SK-N-SH (cell line): ENCODE measurements at places on chromosomes 6 and 20. TPM values are rescaled to one million over a fixed set of nuclear protein-coding genes. Genes with fewer than 3 reads are reported as not detected.

The SPATA25 gene
- 1.3 and 2.9 TPM in 2 replicates for polyA plus RNA-seq

The TNXB gene
- polyA plus RNA-seq = 0.48 and 0.55 TPM in 2 replicates

The ZBP1 gene
- polyA plus RNA-seq = not detected in 2 replicates

The RHAG gene
- polyA plus RNA-seq = not detected in 2 replicates

The LCA5 gene
- 0.61 and 0.86 TPM in 2 replicates for polyA plus RNA-seq

GRCh38 chr20:64165866-64166600, 1.8 kb downstream of the MYT1 start:
- H3K4me1 ChIP-seq = peaks cover 47% of the 10 kb centered on the region
- peak overlapping the region; percentile 49 for H3K4me3 ChIP-seq
- H3K27me3 ChIP-seq = peaks cover 38% of the 10 kb centered on the region

GRCh38 chr6:97292671-97293070, 9.7 kb upstream of the MMS22L start:
- no peaks in the 10 kb centered on the region for H3K4me1 ChIP-seq
- no peaks in the 10 kb centered on the region for H3K36me3 ChIP-seq
- H3K27ac ChIP-seq = no peak overlapping the region
- no peaks in the 10 kb centered on the region for H3K27me3 ChIP-seq
- H3K4me3 ChIP-seq = no peak overlapping the region

GRCh38 chr6:48860175-48860574, 602.9 kb downstream of the MMUT start:
- DNase-seq = no peak
- peaks cover 4% of the 10 kb centered on the region; the same call in 1 of the 2 replicates for H3K27me3 ChIP-seq
- H3K4me1 ChIP-seq = no peaks in the 10 kb centered on the region
- no peaks in the 10 kb centered on the region for H3K36me3 ChIP-seq
- H3K4me3 ChIP-seq = no peak overlapping the region

GRCh38 chr6:95690328-95690727, 113.0 kb downstream of the MANEA start:
- H3K4me3 ChIP-seq = peak overlapping the region; percentile 17; the same call in 1 of the 2 replicates
- no peaks in the 10 kb centered on the region for H3K27me3 ChIP-seq
- H3K27ac ChIP-seq = no peak overlapping the region
- H3K4me1 ChIP-seq = no peaks in the 10 kb centered on the region

DNA sequence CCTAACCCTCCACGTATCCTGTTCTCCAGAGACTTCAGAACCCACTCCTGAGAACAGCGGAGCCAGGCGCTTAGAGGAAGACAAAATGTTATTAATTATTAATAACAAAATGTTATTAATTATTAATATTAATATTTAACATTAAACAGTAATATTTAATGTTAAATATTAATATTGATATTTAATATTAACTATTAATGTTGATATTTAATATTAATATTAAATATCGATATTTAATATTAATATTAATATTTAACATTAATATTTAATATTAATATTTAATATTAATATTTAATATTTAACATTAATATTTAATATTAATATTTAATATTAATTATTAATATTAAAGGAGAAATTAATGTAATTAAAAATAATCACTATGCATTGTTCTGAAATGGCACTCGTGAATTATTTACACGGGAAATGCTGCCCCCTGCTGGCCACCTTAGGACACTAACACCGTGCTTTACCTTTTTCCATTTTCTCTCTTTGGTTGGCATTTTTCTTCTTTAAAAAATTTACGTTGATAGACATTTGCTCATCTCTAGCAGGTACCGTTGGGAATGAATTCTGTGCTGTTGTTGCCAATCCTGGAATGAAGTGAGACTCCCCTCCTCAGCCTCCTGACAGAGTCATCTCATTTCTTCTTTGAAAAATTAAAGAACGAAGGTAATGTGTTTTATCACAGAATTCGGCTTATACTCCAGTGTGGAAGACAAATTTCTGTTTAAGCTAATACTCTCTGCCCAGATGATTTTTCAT, 7.5 kb upstream of the GGTLC1 start:
- no peaks in the 10 kb centered on the region for H3K27me3 ChIP-seq
- H3K4me3 ChIP-seq = no peak overlapping the region
- peak; percentile 50 for DNase-seq
- no peak overlapping the region for H3K27ac ChIP-seq
- no peaks in the 10 kb centered on the region for H3K4me1 ChIP-seq

- H3K4me3 ChIP-seq = no peak overlapping the region
- peaks cover 9% of the 10 kb centered on the region; the same call in 1 of the 2 replicates for H3K27me3 ChIP-seq
- no peak for DNase-seq
- no peak overlapping the region for H3K27ac ChIP-seq
- no peaks in the 10 kb centered on the region for H3K36me3 ChIP-seq
These were observed 16.0 kb downstream of the PCK1 start for GRCh38 chr20:57576617-57577550.

DNA sequence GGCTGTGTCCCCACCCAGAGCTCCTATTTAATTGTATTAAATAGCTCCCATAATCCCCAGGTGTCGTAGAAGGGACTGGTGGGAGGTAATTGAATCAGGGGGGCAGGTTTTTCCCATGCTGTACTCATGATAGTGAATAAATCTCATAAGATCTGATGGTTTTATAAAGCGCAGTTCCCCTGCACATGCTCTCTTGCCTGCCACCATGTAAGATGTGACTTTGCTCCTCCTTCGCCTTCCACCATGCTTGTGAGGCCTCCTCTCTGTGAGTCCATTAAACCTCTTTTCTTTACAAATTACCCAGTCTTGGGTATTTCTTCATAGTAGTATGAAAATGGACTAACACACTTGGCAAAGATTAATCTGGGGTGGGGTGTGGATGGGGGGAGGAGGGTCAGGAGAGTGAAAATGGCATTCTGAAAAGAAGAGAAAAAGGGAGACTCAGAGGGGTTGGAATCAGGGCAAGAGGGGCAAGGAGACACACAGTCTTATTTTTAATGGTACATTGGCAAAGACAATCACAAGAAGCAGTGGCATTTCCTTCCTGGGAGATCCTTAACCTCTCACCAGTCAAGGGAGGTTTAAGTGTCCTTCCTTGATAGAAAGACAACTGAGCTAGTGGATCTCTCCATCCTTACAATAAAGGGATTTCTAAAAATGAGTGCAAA, 37.5 kb upstream of the NOX3 start:
- DNase-seq = no peak
- H3K4me3 ChIP-seq = no peak overlapping the region
- peak overlapping the region; percentile 80; the same call in 1 of the 2 replicates for H3K27ac ChIP-seq
- peaks cover 25% of the 10 kb centered on the region; the same call in 1 of the 2 replicates for H3K4me1 ChIP-seq
- H3K27me3 ChIP-seq = no peaks in the 10 kb centered on the region
- no peaks in the 10 kb centered on the region for H3K36me3 ChIP-seq

- no peak overlapping the region for H3K27ac ChIP-seq
- no peak overlapping the region for H3K4me3 ChIP-seq
- DNase-seq = no peak
- H3K36me3 ChIP-seq = no peaks in the 10 kb centered on the region
- H3K27me3 ChIP-seq = no peaks in the 10 kb centered on the region; the same call in 1 of the 2 replicates
- H3K4me1 ChIP-seq = no peaks in the 10 kb centered on the region
These were observed 40.4 kb upstream of the DOK5 start for GRCh38 chr20:54435015-54435414.

DNA sequence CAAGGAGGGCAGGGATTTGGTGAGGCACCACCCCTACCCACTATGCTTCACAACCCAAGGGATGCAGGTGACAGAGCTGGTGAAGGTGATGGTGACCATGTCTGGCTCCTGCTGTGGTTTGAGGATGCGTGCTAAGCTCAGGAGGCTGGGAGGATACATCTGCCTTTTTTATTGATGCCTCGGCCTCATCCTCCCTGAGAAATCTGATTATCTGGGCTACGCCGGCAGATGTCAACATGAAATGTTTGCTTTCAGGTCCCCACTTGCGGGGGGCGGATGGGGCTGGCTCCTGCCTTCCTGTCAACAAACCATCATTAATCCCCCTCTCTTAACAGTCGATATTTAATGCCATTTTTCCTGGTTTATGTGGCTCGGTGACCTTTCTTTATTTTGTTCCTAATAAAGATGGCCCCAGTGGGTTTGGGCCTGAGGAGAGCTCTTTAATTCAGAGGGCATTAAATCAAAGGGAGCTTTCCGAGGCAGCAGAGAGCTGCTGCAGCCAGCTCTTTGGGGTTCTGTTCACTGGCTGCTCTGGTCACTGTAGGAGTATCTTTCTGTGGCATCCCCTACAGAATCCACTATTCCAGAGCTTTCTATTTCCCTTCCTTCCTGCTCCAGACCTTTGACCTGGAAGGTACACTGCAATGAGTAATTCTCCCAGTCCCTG, 33.5 kb upstream of the LRFN2 start:
- no peaks in the 10 kb centered on the region for H3K27me3 ChIP-seq
- H3K36me3 ChIP-seq = no peaks in the 10 kb centered on the region
- no peak overlapping the region for H3K27ac ChIP-seq
- no peak overlapping the region for H3K4me3 ChIP-seq

GRCh38 chr6:107061125-107062020, 33.4 kb downstream of the MTRES1 start:
- H3K27ac ChIP-seq = no peak overlapping the region
- no peak overlapping the region for H3K4me3 ChIP-seq
- H3K36me3 ChIP-seq = no peaks in the 10 kb centered on the region
- H3K27me3 ChIP-seq = no peaks in the 10 kb centered on the region
- H3K4me1 ChIP-seq = peaks cover 6% of the 10 kb centered on the region

DNA sequence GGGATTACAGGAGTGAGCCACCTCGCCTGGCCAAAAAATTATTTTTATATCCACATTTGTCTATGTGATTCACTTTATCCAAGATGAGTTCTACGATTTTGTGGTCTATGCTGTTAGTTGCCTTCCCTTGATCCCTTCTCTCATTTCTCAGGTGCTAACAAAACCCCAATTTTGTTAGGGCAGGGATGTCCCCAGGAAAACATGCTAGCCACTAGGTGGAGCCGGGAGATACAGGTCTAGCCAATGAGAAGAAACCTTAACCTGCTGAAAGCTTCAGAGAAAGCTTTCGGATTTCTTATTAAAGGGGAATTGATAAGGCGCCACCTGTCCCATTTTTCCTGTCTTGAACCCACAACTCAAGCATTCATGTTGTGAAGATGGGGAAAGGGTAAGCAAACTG, 167.4 kb upstream of the OLIG3 start:
- H3K36me3 ChIP-seq = no peaks in the 10 kb centered on the region
- H3K4me1 ChIP-seq = no peaks in the 10 kb centered on the region
- DNase-seq = no peak
- H3K27ac ChIP-seq = no peak overlapping the region
